Stimulated activated CD4-positive, alpha-beta T cell treated with anti-CD3 and anti-CD28 coated beads, Interleukin-1b, Interleukin-23, amount 100 ng/mL, for 1 hour (primary cell): ENCODE measurements at places on chromosomes 3 and 15.
A peak's percentile ranks its signal among the peaks of the same experiment; 100 is the strongest.

DNA sequence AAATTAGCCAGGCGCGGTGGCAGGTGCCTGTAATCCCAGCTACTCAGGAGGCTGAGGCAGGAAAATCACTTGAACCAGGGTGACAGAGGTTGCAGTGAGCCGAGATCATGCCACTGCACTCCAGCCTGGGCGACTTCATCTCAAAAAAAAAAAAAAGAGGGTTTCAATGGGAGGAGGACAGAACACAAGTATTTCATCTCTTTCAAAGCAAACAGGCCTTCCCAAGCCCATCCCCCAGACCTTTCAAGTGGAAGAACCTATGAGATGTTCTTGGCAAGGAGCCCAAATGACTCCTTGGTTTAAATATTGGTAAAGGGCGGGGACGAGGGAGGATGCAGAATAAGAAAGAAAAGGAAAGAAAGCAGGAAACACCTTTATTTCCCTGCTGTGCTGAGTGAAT is 62.2 kb upstream of the MCF2L2 start:
- DNase-seq: no peak

GRCh38 chr3:139343895-139344856 is at the start of gene MRPS22:
Gene MRPS22, plus strand, starts transcription at chr3:139344020. Its CDS starts 7 bp downstream, at chr3:139344027.
- peak; percentile 50 for DNase-seq

- no peak for DNase-seq
These were observed 201.1 kb upstream of the LRRFIP2 start for GRCh38 chr3:37375184-37376127.

DNA sequence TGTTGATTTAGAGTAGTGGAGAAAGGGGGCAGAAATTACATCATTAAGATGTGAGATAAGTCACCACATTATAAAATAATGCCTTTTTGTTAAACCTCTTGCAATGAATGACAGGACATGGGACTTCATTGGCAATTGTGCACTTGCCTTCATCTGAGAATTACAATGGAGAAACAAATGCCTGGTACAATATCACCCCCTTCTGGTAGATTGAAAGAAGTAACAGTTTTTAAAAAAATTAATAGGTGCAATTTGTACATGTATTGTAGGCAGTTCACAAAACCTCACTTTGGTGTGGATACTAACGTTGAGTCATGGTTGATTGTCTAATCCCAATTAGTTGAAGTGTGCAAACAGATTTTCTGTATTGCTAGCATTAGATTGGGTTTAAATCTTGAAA is 4.6 kb upstream of the P2RY14 start:
- DNase-seq: no peak

DNA sequence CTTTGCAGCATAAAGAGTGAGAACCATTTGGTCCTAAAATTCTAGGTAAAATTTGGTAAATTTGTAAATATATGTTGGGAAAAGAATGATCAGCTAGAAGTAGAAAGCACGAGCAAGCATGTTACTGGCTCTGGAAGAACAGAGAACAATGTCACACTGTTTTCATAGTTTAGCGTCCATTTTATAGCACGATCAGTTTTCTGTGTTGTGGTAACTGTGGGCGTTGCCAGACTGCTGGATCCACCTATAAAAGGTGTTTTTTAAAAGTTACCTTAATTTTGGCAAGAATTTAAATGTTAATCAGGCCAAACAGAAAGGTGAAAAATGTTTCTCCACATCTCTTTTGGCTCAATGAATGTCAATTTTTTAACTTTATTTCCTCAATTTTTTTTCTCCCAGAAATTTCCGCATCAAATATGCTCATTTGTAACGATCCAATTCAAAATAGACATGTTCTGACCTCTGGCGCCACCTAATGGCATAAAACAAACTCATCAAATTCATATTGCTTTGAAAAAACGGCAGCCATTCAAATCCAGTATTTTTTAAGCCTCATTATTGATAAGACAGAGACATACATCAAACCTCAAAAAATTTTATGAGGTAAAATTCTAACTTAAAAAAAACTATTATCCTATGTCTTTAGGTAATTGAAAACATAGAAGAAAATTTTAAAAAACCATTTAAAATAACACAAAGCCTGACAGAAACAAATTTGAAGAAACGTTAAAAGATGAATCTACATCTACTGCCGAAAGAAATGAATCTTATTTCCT is 5.5 kb upstream of the GP5 start:
- no peak for DNase-seq

GRCh38 chr15:25738171-25738965 is 124.8 kb downstream of the ATP10A start:
- no peak for DNase-seq

DNA sequence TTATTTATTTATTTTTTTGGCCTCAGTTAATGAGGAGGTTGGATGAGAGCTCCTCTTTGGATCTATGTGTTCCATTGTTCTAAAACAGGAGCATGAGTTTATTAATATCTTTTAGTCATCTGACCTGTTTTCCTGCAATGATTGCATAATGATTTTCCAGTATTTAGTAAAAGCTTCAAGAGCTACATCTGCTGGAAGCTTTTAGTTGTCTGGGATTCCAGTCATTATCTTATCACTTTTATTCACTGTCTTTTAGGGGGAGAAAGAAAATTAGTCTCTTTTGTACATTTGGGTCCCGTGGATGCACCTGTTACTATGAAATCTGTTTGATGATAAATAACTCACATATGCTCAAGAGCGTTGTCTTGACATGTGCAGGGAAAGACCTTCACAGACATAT is 1270.0 kb downstream of the ROBO1 start:
- no peak for DNase-seq

DNA sequence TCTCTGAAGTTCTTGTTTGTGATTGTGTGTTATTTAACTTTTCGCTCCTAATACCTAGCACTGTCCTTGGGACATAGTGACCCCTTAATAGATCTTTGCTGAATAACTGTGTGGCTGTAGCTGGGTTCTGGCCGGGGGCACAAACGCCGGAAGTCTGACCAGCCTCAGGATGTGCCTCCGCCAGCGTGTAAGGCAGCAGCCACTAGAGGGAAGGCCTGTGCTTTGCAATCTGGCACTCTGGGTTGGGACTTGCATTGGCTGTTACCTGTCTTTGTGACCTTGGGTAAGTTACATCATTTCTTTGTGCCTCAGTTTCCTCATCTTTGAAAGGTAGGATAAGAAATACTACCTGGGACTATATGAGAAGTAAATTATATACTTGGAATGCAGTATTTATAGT is 158.7 kb downstream of the GHSR start:
- no peak for DNase-seq

GRCh38 chr3:13047296-13048165 is 25.7 kb downstream of the IQSEC1 start:
- no peak for DNase-seq

DNA sequence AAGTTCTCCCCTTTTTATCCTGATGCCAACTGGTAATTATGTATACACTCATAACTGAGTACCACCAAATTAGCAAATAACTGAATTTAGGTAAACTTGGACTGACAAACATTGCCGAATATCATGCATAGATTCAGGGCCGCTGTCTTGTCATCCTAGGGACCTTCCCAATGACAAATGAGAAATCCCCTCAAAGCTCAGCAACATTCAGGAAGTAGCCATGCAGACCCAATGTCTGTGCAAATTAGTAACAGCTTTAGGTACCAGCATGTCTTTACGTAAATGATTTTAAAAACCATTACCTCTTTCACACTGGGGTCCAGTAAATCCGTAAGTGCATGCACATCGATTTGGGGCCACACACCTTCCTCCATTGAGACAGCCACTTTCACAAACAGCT is 49.5 kb downstream of the FBN1 start:
- no peak for DNase-seq

DNA sequence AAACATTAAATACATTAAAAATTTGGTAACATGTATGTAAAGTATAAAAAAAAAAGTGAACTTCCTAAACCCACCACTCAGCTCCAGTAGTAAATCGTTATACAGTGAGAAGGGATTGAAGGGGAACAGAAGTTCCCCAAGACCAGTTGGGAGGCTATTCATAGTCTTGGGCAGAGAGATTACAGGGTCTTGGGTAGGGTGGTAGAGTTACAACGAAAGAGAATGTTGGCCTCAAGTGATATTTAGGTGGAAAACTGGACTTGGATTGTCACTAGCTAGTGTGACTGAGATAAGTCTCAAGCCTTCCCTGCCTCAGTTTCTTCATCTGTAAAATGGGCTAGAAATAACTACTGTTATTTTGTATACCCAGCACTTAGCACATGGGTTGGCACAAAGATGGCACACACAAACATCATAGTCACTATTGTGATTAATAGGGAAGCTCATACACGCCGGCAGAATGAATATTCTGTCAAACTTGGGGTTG is 431 bp upstream of the YEATS2 start:
- DNase-seq: no peak

DNA sequence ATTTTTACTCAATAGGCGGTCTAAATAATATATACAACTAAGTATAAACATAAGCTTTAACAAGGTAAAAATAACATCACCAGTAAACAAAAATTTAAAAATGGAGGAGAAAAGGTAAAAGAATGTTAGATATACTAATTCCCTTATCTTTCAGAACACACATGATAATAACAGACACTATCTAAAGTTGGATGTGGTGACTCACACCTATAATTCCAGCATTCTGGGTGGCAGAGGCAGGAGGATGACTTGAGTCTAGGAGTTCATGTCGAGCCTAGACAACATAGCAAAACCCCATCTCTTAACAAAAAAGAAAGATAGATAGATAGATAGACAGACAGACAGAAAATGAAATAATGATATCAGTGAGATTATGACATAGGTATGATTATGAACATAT is 85.1 kb downstream of the STAG1 start:
- no peak for DNase-seq

- DNase-seq: no peak
These were observed 24.1 kb downstream of the DUT start for GRCh38 chr15:48355377-48355776.

GRCh38 chr15:36883713-36884517 is 216.4 kb downstream of the MEIS2 start:
- peak; percentile 22 for DNase-seq

- DNase-seq: no peak
These were observed 92.4 kb downstream of the CSNK1G1 start for GRCh38 chr15:64263567-64263966.

GRCh38 chr15:59746777-59747176 is 57.7 kb upstream of the BNIP2 start:
- DNase-seq: no peak

GRCh38 chr3:72174040-72174439 is 389.1 kb upstream of the PROK2 start:
- DNase-seq: no peak

DNA sequence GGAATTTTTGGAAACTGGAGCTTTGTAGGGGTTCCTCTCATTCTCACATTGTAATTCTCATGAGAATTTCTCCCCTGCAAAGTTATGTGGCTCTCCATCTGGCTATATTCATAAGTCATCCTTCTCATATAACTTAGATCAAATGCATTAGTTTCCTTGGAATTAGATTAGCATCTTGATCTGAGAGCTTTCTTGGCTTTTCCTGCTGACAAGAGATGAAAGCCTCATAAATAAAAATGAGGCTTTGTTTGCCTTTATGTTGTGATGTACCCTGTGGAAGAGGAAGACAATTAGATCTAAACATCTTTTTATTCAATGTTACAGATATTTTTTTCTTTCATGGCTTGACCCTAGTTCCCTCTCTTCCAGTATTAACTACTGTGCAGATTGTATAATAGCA is 165.4 kb upstream of the ZPLD1 start:
- no peak for DNase-seq

GRCh38 chr3:54845551-54845950 is 82.3 kb downstream of the LRTM1 start:
- DNase-seq: no peak

GRCh38 chr3:113963879-113964278 is 16.1 kb downstream of the ZDHHC23 start:
- DNase-seq: no peak

DNA sequence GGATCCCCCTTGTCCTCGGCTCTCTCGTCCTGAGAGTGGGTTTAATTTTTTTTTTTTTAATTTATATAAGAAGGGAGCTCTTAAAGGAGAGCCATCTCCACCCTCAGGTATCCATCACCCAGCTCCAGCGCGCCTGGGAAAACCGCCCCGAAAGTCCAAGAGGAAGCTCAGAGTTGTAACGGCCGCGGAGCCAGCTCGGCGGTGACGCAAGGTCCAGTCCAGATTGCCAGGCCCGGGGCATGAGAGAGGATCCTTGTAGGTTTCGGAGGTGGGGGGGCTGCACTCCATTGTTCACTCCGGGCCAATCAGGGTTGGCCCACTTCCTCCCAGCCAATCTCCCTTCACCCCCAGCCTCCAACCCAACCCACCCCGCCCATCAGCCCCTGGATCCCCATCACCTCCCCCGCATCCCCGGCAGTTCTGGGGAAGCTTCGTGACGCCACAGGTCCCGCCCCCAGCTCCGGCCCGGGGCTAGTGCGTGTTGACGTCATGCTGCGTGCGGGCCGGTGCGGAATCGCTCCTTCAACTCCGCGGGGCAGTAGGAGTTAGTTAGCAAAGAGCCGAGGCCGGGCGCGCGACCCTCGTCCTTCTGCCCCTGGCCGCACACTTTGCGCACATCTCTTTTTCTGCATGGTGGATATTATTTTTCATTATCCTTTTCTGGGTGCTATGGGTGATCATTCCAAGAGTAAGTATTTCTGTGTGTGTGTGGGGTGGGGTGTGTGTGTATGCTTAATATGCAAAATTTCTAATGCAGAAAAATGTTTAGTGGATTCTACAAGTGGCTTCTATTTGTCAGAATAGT is at the start of gene ISL2:
Gene ISL2 (plus strand): TSS at position 520 of the 805 bp plus-strand sequence. CDS start 111 bp downstream, at position 631.
- DNase-seq: no peak

- no peak for DNase-seq
These were observed 84.1 kb downstream of the P3H2 start for GRCh38 chr3:190036631-190037030.

DNA sequence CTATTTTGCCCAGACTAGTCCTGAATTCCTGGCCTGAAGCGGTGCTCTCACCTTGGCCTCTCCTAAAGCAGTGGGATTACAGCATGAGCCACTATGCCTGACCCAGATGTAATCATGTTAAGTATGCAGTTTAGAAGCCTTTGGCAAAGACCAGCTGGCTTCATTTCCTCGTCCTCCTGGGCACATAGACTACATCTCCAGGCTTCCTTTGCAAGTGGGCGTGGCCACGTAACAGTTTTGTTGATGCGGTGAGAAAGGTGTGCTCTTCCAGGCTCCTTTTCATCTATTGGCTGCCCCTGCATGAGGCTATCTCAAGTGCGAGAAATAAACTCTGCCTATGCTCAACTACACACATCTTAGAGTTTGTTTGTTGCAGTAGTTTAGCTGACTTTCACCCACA is 13.0 kb downstream of the SV2B start:
- DNase-seq: no peak

- DNase-seq: no peak
These were observed 29.8 kb upstream of the SLC25A36 start for GRCh38 chr3:140911822-140912221.

- DNase-seq: no peak
These were observed 31.5 kb upstream of the MECOM start for GRCh38 chr3:169695031-169695430.

- no peak for DNase-seq
These were observed 2.8 kb downstream of the BTLA start for GRCh38 chr3:112496366-112497067.

DNA sequence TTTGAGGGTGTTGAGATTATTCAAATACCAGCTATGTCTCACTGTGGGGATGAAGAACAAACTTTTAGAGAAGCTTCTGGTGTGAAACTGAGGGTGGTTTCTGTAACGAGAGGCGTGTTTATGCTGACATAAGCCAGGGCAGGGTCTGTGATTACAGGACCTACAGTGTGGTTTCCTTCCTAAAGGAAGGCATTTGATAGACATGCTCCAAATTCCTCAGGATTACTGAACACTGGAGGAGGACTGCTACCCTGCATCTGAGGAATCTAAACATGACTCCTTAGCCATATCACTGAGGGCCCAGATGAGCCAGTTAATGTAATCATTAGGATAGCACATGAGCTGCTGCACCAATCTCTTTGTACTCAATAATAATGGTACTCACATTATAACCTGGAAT is 328.4 kb upstream of the UMPS start:
- DNase-seq: no peak

GRCh38 chr3:33975463-33975862 is 177.0 kb downstream of the PDCD6IP start:
- no peak for DNase-seq
